ENCODE measurements at places on chromosomes 12 and 14.

GRCh38 chr12:132109741-132110140, 34.4 kb downstream of the DDX51 start:
- DNase-seq: no peak

DNA sequence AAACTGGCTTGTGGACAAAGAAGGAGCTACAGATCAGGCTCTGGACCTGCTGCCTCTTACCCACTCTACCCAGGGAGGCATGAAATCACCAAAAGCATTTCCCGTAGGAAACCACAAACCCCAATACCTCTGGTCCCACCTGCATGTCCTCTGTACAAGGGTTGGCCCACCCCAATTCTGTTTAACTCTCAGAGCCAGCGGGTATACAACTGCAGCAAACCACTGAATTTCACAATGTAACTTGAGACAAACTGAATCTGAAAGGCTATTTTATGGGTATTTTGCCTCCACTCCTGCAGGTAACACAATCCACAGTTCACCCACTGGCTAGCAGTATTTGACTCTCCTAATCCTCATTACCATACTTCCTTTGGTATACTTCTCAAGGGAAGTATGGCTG, 16.5 kb downstream of the SIX1 start:
- DNase-seq: no peak

DNA sequence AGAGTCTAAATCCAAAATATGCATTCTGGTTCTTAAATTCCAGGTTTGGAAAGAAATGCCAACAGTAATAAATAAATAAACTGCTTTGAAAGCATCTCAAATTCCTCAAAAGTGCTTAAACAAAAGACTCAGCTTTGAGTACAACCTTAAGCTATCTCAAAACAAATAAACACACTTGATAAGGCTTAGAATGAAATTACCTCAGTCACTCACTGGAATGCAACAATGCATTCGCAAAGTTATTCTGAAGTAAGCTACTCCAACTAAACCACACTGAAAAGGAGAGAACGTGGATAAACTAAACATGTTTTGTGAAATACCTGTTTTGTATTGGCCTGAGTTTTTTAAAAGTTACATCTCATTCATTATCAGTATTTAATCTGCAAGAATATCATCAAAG, 1.2 kb downstream of the SPTSSA start:
- no peak for DNase-seq

DNA sequence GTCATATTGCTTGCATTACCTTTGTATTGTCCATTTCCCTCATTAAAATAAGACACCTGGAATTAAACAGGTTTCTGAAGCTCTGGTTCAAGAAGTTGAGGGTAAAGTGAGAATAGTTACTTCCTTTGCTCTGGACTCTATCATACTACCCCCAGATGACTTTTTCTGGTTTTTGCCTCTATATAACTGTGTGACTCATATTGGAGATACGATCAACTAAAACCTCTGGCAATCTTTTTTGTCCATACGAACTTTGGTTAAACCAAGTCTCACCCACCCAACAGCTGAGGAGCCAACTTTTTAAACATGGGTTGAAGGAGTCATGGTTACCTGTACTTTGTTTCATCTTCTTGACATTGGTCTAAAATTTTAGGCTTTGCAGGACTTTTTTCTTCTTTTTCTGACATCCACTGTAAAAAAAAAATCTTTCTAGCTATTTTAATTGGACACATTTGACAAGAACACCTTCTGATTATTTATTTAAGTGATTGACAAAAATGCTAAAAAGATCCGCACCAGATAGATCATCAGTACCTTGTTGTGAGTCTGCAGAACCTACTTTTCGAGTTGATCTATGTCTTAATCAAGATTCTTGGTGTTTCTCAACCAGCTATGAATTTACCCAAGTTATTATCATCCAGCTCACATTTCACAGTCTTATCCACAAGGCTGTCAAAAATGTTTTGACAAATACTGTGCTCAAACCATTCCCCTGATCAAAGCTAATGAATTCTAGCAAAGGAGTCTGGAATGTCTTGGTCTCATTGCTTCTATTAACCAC, 166.0 kb downstream of the IPO8 start:
- no peak for DNase-seq

- DNase-seq: no peak
Measured at GRCh38 chr14:99840774-99841305, 47.6 kb downstream of the EML1 start.
